ENCODE measurements at places on chromosomes 6 and 20.

DNA sequence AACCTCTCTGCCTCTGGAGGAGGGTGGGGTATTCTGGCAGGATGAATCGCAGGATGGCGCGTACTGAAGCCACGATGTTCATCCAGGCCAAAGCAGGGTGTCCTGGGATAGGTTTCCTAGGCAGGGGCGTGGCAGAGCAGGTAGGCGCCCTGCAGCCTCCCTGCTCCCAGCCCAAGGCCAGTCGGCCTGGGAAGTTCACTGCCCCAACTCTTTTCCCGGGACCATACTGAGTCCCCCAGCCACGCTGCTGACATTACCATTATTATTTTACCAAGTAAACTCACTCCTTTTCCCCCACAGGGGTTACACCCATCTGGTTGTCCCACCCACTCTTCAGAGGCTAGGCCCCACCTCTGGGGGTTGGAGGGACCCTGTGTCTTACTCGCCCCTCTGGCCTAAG lies 21.8 kb downstream of the SDCBP2 start:
- no peak for DNase-seq

GRCh38 chr6:110581679-110582078 lies 105.3 kb upstream of the SLC22A16 start:
- DNase-seq, result no peak

- DNase-seq, result no peak
Observed at GRCh38 chr6:130969791-130970491, 93.1 kb downstream of the EPB41L2 start.

- no peak for DNase-seq
Observed at GRCh38 chr20:20894753-20895152, 182.3 kb upstream of the RALGAPA2 start.
